ENCODE measurements at places on chromosomes 12 and 14.

DNA sequence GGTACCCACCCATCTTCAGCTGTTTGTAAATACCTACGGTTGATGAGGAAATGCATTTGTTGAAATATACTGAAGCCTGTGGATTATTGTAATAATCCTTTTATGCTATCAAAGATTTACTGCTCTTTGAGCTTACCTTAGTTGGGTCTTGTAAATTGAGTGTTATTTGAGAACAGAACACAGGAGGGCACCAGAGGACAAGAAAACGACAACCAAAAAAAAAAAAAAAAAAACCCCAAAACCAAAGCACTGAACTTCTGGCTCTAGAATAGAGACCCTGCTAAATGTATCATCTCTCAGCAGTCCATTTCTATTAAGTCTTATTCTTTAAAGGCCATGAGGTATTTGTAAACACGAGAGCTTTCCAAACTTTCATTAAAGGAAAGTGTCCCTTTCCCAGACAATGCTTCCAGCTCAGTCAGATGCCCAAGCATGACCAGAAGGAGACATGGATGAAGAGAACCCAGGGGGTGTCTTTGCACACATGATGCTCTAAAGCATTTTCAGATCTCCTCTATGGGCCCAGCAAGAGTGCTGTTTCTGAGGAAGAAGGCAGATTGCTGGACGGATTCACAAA is 763.9 kb downstream of the NRXN3 start:
- DNase-seq = peak; percentile 29

- DNase-seq = no peak
These were observed 158.2 kb upstream of the NTF3 start for GRCh38 chr12:5273709-5274108.

GRCh38 chr12:113347-113746 is 46.8 kb downstream of the IQSEC3 start:
- DNase-seq = no peak

DNA sequence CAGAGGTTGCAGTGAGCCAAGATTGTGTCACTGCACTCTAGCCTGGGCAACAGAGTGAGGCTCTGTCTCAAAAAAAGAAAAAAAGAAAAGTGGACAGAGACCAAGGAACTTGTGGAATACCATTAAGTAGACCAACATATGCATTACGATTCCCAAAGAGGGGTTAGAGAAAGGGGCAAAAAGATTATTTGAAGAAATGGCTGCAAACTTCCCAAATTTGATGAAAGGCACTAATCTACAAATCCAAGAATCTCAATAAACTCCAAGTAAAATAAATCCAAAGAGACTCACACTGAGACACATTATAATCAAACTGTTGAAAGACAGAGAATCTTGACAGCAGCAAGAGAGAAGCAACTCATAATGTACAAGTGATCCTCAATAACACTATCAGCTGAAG is 4.8 kb upstream of the OXA1L start:
- no peak for DNase-seq

DNA sequence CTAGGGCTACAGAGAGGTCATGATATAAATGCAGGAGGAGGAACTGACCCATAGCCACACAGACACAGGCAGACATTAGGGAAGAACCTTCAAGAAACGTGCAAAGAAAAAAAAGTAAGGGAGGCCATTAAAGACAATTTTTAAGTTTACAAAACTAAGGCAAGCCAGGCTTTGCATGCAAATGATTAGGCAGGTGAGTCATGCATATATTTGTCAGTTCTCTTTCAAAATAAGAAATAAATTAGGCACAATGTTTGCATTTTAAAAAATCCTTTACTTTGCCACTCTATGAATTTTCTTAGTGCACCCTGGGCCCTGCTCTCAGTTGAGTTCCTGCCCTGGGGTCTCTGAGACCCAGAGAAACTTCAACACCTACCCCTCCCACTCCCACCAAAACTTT is 75.0 kb downstream of the PRMT8 start:
- DNase-seq = no peak

DNA sequence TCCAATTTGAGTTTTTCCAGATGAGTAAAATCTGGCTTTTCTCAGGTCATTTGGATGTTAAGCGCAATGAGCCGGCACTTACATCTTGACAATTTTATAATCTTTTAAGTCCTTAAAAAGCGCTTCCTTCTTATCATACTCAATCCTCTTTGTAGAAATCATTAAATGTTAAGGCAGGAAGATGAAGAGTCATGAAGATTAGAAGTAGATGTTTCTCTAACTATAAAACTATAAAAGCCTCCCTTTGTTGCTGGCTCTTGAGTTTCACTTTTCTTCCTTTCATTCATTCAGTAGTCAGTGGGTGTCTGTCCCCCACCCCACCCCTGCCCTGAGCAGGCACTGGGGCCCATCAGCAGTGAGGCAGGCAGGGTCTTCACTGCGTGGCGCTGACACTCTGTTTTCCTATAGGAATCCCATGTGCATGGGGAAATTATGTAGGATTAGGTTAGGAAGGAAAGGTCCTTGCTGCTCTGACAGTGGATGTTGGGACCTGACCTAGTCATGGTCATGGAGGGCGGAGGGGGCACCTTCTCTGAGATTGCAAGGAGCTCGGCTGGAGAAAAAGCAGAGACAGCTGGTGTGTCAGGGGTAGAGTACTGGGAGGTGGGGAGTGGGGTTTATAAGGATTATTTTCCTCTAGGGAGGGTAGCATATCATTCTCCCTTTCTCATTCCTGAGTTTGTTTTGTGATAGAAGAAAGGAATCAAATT is 65.8 kb downstream of the CCDC92 start:
- no peak for DNase-seq

DNA sequence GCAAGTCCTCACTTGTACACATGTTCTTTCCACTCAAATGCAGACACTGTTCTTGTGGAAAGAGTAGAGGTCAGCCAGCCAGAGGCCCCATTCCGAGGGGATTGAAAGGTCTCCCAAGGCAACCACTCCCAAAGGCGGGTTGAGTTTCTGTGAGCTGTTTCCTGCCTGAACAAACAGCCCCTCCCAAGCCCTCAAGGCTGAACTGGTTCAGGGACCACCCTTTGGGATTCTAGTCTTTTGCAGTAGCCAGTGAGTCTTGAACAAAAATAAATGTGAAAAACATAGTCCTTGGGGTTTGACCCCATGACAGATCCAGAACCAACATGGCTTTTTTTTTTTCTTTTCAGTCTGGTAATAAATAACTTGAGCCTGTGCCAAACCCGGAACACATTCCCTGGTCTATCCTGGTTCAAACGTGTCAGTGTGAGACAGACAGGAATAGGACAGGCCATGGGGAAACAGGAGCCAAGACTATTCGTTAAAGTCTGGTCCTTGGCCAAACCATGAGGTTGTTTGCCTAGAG is 17.6 kb upstream of the STK38L start:
- no peak for DNase-seq

- no peak for DNase-seq
These were observed 78.7 kb downstream of the KIF21A start for GRCh38 chr12:39364196-39364595.

All from HEK293T (cell line).